Activated T-cell treated with anti-CD3 and anti-CD28 coated beads, Interleukin-2, amount 50 U/mL, for 48 hours (primary cell): ENCODE measurements at places on chromosomes 5 and 9.

DNA sequence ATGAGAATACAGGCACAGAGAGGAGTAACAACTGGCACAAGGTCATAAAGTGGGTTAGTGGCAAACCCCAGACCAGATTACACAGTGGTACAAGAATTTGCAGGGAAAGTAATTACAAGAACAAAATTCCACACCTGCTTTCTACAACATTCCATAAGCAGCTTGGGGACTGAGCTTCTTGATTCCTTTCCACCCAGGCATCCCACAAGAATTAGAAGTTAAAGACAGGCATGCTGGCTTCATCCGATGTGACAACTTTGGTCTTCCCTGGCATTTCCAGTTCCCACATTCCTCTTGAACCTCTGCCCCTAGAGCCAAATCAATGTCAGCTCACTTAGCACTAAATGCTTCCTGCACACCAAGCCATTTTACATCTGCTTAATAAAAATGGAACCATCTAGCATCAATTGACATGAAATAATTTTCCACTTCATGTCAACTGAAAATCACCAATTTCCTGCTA is 435.8 kb upstream of the PAPPA start:
- no peak for DNase-seq

DNA sequence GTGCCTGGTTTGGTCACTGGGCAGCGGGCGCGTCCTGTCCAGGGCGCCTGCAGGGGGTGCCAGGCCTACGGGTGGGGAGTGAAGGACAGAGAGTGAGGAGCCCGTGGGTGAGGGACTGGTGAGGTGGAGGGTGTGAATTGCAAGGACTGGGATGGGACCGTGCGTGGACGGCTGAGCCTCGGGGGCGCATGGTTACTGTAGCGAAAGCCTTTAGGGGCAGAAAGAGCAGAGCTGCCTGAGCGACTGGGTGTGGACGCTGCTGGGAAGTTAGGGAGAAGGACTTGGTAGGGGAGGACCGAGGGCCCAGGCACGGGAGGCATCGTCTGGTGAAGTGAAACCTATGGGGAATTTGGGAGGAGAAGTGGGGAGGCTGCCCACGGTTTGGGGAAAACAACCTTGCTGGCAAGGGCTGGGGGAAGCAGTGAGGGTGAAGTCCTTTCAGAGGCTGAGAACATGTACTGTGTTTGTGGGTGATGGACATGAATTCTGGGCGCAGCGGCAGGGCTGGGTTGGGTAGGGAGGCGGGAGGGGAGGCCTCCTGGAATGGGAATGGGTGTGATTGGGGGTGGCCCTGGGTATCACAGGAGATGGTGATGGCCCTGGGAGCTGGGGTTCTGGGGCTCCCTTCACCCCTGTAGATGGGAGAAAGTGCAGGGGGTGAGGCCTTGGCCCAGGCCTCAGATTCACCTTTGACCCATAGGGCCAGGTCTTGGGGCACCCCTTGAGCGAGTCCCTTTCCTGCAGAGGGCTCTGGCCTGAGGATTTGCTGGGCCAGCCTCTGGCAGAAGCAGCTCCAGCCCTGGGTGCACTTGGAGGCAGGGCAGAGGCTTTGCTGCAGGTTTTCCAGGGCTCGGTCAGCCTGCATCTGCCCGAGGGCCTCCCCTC is 1.7 kb upstream of the TOR4A start:
- DNase-seq: no peak

DNA sequence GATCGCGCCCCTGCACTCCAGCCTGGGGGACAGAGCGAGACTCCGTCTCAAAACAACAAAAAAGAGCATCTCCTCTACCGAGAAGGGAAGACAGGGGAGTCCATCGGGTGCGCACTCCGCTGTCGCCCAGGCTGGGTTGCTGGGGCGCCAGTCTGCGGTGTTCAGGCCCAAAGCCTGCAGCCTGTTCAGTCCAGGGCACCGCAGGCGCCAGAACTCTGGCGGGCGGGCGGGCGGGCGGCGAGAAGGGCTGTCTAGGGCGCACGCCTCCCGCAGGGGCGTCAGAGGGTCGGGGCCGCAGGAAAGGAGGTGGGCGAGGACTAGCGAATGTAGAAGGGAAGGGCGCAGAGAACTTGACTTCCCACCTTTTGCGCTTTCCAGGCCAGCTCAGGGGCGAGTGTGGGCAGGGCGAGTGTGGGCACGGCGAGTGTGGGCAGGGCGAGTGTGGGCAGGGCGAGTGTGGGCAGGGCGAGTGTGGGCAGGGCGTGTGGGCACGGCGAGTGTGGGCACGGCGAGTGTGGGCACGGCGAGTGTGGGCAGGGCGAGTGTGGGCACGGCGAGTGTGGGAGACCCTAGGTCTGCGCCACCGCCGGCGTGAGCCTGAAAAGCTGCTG is 10.5 kb downstream of the PROP1 start:
- no peak for DNase-seq

GRCh38 chr9:121286973-121287741 is 19.2 kb downstream of the GSN start:
- peak; percentile 57 for DNase-seq
